Urinary bladder (tissue), 4 donors: ENCODE measurements at places on chromosomes 3 and 15. TPM values are rescaled to one million over a fixed set of nuclear protein-coding genes. Genes with fewer than 3 reads are reported as not detected.

- DNase-seq, result no peak
Observed at GRCh38 chr3:125098611-125099291, 43.0 kb upstream of the HEG1 start.

GRCh38 chr3:136645915-136646314 is 106.3 kb downstream of the STAG1 start:
- DNase-seq, result no peak

GRCh38 chr3:23262766-23263165 is 59.6 kb downstream of the UBE2E2 start:
- no peak for DNase-seq

DNA sequence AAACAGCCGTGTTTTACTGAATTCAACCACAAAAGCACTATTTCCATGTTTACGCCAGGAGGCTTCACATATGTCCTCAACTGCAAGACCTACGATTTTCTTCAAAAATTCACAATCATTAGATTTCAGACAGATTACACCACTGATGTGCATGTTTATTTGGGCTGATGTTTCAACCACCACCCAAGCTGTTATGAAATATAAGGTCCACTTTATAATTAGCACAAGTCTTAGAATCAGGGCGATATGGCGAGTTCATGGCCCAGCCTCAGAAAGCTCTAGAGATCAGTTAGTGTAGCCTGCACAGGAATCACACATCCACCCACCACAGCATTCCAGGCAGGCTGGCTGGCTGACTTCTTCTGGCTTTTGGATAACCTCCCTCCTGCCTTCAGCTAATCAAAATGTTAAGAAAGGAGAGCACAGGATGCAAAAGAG is 15.4 kb downstream of the SH3BP5 start:
- DNase-seq, result no peak

- no peak for DNase-seq
Observed at GRCh38 chr3:73484656-73485248, 140.0 kb downstream of the PDZRN3 start.

DNA sequence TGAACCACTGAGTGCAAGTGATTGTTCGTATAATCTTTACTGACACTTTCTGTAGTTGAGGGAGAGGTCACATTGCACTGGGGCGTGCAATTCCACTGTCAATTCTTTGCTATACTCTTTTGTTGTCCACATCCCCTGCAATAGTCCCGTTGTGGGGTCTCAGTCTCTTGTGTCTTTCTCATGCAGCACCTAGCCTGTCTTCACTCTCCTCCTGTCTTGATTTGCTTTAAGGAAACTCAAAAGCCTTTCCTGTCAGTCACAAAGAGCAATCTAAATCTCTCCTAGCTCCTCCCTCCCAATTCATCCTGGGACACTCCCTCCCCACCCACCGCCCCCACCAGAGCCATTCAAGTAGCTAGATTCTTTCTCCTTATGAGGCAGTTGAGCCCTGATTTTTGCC is 13.2 kb upstream of the TMEM158 start:
- no peak for DNase-seq

DNA sequence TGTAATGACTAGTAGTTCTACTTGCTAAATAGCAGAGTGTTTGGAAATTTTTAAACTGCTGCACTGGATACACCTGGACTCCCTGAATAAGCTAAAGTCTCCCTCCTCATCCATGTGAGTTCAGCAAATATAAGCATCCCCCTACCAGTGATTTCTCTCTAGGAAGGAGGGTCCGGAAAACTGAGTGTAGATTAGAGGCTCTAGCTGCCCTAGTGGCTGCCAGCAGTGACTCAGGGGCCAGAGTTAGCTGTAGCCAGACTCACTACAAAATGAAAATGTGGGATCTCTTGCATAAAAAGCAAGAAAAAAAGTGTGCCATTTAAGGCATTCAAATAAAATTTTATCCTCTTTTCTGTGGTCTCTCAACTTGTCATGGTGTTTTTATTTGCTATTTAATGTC is 485.0 kb upstream of the ATP11B start:
- no peak for DNase-seq

GRCh38 chr3:44942202-44942921 is 33.6 kb downstream of the ZDHHC3 start:
- no peak for DNase-seq

- DNase-seq, result no peak
Observed at GRCh38 chr3:148162132-148162531, 535.6 kb upstream of the AGTR1 start.

- DNase-seq, result no peak
Observed at GRCh38 chr3:131349946-131350347, 31.6 kb upstream of the NUDT16 start.

DNA sequence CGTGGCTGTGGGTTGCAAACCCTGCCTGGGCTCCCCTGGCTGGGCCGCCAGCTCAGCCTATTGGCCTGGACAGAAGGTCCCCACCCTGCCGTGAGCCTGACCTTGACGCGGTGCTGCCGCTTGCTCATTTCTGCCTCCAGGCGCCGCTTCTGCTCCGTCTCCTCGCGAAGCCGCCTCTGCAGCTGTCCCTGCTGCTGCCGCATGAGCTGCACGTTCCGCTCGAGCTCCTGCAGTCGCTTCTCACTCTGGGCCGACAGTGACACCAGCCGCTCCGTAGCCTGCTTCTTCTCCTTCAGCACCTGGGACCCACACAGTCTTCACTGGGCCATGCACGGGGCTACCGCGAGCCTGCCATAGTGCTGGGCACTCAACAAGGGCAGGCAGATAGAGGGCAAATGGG is 21.7 kb downstream of the KIF7 start:
- no peak for DNase-seq

DNA sequence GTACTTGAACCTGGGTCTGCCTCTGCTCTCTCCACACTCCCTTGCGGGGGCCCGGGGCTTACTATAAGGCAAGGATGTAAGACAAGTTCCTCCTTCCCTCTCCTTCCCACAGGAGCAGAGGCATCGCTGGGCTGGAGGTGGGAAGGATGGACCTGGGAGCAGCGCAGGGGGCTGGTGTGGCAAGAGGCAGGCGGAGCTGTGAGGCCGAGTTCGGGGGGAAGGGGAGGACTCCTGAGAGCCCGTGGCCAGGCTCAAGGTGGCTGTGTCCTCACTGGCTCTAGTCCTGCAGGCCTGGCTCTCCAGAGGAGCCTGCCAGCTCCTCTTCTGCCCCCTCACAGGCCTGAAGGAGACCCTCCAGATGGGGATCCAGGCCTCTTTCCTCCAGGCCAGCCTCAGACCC is 1.0 kb upstream of the NR2E3 start:
- no peak for DNase-seq

DNA sequence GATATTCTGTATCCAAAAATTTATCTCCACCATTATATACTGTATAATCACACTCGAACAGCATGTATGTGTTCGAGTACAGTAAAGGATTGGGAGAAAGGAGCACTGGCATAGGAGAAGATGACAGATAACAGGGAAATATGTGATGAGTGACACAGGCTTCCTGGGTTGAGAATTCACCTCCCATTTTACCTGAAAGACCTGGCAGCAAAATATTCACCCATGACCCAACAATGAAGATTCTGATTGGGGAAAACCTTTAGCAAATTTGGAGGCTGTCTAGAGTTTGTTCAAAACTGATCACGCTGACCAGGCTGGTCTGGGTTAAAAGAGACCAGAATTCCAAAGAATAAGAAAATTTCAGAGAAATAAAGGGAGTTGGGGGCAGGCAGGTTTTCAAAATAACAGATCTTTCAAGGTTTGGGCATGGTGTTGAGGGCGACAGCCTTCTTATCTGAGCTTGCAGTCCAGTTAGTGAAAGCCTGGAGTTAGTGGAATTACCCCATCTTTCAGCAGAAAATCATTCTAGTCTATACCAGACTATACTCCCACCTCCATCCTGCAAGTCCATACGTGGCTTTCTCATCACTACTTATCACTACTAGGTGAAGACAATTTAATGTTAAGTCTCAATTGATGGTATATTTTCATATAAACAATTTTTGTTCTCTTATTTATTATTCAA is 42.8 kb upstream of the RSL24D1 start:
- no peak for DNase-seq

- no peak for DNase-seq
Observed at GRCh38 chr3:86711634-86712033, 279.3 kb downstream of the VGLL3 start.

DNA sequence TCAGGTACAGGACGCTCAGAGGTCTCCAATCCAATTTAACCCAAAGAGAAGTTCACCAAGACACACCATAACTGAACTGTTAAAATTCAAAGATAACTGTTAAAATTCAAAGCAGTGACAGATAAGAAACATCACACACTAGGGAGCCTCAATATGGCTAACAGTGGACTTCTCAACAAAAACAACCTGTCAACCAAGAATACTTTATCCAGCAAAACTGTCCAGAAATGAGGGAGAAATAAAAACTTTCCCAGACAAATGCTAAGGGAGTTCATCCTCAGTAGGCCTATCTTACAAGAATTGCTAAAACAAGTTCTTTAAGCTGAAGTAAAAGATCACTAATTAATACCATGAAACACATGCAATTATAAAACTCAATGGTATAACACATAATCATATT is 36.3 kb upstream of the MYLK start:
- DNase-seq, result no peak

GRCh38 chr3:127203024-127203423 is 10.1 kb downstream of the PRR23E start:
- no peak for DNase-seq

- DNase-seq, result no peak
Observed at GRCh38 chr3:125148836-125149235, 63.7 kb downstream of the SLC12A8 start.

DNA sequence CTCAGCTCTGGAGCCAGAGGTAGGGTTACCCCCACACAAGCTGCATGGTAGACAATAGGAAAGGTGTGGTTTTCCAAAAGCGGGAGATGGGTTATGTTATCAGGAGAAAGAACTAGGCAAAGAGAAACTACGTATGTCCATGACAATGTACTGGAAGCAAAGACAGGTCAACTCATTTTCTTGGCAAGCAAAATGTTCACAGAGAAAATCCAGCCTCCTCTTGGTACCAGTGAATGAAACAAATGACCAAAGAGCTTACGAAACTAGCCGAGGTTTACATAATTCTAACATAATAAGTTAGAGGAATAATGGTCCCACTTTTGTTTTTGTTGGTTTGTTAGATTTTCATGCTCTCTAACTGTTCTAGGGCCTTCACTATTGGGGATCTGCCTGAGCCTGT is 338.1 kb upstream of the TGFBR2 start:
- no peak for DNase-seq

DNA sequence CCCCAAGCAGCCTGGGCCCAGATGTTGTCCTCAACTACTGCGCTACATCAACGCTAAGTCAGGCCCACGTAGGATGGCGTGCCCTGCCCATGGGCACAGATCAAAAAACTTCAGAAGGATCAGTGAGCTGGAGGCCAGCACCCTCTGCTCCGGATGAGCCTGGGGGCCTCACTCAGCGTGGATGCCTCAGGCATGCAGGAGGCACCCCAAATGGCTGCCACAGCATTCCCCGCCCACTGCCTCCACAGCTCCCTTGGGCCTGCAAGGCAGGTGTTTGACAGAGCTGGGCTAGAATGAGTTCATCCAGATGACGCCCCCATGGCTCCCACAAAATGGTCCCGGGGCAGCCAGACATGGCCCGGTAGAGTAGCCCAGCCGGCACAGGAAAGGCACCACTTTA is 7.1 kb downstream of the ATP2B2 start:
- DNase-seq, result no peak

- DNase-seq, result no peak
Observed at GRCh38 chr3:14943042-14943441, 4.3 kb upstream of the NR2C2 start.

GRCh38 chr3:55720614-55721013 is 233.5 kb upstream of the WNT5A start:
- DNase-seq, result no peak

GRCh38 chr3:186333256-186333655 is 28.8 kb downstream of the DGKG start:
- no peak for DNase-seq

The FANCD2OS gene
- total RNA-seq, result not detected

The GOLGA8T gene
- total RNA-seq, result 0.37 TPM

The VWA5B2 gene
- total RNA-seq, result 0.05 TPM

The NECTIN3 gene
- total RNA-seq, result 71.3 TPM

The CADPS gene
- total RNA-seq, result 19.2 TPM

The GOLIM4 gene
- 60.2 TPM for total RNA-seq
